ENCODE measurements at places on chromosomes 16 and 17.

- no peak for DNase-seq
Observed at GRCh38 chr16:89969741-89970410, 21.3 kb downstream of the DEF8 start.

GRCh38 chr17:81942167-81942553, 4.9 kb downstream of the MYADML2 start:
- DNase-seq = no peak

DNA sequence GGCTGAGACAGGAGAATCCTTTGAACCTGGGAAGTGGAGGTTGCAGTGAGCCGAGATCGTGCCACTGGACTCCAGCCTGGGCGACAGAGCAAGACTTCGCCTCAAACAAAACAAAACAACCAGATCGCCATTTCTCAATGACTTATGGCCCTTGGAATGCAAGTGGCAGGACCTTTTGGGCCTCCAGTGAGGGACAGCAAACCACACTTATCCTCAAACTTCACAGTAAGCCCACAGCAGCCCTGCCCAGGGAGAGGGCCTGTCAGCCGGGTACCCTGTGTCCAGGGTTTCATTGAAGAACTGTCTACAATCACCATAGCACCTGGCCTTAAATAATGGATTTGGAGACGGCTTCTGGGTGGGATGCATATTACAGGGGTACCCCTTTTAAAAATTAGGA, 11.7 kb downstream of the TRAF4 start:
- no peak for DNase-seq

GRCh38 chr17:49747632-49748031, 16.3 kb downstream of the FAM117A start:
- DNase-seq = no peak

- peak; percentile 93 for DNase-seq
Observed at GRCh38 chr16:2023092-2024031, 3.3 kb upstream of the NHERF2 start.

DNA sequence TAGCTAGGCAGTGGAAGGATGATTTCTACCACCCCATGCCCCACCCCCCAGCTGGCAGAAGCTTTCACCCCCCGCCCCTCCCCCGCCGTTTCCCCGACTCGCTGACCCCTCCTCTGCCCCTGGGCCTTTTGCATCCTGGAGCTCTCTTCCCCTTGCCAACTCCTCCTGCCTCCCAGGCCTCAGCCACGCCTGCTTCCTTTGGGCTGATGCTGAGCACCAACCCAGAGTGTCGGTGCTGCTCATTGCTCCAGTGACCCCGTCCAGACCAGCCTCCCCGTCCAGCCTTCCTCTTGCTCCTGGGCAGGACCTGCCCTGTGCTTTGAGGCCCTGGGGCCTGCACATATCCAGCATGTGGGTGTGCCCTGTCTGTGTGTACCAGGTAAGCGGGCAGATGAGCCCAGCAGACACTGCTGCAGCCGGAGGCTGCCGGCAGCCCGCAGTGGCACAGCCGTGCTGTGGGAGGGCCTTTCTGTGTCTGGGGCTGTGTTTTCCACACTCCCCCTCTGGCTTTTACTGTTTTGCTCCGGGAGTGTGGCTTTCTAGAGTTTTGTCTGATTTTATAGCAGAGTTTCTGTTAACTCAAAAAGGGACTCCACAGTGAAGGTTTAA, 72.9 kb downstream of the JPH3 start:
- no peak for DNase-seq

- no peak for DNase-seq
Observed at GRCh38 chr17:63647936-63648335, 25.7 kb downstream of the MAP3K3 start.

DNA sequence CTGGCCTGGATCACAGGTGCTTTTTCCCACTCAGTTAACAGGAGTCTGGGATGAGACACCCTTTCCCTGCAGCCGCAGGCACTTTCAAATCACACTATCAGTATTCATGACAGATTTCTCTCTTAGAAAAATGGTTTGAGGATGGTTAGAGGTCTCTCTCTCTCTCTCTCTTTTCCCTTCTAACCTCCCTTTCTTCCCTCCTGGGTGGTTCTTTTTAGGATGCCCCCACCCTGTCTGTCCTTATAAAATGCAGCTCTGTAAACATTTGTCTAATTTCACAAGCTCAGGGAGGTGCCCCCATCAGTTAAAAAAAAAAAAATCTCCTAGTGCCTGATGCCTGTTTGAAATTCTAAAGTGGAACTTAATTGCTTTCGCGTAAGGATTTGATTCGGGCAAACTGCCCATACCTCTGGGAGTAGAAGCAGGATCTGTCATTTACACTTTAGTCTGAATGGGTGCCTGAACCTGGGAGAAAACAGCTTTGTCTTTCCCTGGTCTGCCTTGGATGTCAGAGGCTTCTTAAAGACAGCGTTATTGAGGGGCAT, 158.8 kb downstream of the CCDC182 start:
- no peak for DNase-seq

- no peak for DNase-seq
Observed at GRCh38 chr17:34130544-34130943, 124.5 kb upstream of the CCL2 start.

DNA sequence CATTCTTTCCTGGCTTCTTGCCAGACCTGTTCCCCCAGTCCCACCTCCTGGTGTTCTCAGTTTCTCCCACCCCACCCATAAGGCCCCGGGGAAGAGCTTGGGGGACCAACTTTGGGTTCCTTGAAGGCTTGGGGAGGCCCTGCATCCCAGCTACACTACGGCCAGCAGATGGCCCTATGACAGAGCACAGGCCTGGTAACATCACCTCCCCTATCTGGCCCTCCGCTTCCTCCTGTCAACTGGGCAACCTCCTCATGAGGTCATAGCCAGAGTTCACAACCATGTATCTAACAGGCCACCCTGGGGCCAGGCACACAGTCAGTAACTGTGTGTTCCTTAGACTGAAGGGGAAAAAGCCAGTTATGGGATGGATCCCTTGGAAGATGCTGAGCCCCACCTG, 31.4 kb downstream of the MYO15A start:
- no peak for DNase-seq

- DNase-seq = no peak
Observed at GRCh38 chr16:86524029-86524428, 13.7 kb downstream of the FOXF1 start.

GRCh38 chr16:65697521-65697920, 575.7 kb upstream of the CDH11 start:
- no peak for DNase-seq

GRCh38 chr16:71568551-71568950, 8.3 kb downstream of the TAT start:
- no peak for DNase-seq

GRCh38 chr17:78592991-78593329, 15.8 kb upstream of the DNAH17 start:
- DNase-seq = no peak

DNA sequence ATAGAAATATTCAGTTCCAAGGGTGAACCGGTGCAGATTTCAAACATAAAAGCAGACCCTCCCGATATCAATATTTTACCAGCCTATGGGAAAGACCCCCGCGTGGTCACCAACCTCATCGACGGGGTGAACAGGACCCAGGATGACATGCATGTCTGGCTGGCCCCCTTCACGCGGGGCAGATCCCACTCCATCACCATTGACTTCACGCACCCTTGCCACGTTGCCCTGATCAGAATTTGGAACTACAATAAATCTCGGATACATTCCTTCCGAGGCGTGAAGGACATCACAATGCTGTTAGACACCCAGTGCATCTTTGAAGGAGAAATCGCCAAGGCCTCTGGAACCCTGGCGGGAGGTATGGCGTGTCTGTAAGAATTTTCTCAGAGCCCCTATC, 200.0 kb downstream of the KATNIP start:
- DNase-seq = no peak

DNA sequence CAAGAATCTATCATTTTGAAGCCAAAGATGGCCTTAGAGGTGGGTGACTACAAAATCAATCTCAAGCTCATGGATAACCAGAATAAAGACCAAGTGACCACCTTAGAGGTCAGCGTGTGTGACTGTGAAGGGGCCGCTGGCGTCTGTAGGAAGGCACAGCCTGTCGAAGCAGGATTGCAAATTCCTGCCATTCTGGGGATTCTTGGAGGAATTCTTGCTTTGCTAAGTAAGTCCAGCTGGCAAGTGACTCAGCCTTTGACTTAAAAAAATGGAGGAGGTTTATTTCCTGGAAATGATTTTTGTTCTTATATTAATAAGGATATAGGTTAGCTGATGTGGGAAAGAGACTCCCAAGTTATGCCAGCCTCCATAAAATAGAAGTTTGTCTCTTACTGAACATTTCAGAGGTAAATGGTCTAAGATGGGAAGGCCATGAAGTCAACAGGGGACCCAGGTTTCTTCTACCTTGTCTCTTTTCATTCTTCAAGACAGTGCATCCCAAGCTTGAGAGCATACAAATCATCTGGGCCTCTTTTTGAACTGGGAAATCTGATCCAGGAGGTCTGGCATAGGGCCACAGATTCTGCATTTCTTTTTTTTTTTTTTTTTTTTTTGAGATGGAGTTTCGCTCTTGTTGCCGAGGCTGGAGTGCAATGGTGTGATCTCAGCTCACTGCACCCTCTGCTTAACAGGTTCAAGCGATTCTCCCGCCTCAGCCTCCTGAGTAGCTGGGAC, 19.8 kb upstream of the TANGO6 start:
- DNase-seq = no peak

DNA sequence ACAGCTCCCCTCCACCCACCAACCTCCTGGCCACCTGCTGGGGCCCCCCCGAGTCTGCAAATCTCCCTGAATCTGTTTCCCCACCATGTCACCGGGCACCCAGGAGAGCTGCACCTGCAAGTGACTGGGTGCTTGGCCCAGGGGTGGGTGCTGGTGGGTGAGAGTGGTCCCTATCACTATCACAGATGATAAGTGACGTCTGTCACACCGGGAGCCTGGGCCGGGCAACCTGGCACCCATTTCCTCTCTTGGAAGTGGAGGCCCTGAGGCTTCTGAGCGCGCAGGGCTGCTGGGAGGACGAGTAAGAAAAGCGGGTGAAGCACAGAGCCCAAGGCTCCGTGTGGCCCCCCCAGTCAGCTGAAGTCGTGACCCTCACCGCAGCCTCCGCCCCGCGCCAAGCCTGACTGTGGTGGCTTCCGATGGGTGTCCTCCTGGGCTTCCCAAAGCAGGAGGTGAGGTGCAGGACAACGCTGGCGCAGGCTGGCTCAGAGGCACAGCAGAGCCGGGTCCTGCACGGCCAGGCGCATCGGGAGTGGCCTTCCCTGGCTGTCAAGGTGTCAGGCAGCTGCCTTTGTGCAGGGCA, 21.0 kb upstream of the ACSF3 start:
- no peak for DNase-seq

Measured in activated CD4-positive, alpha-beta T cell treated with anti-CD3 and anti-CD28 coated beads, Interleukin-2, amount 50 U/mL, for 4 hours (primary cell).